Stimulated activated CD4-positive, alpha-beta T cell treated with anti-CD3 and anti-CD28 coated beads, Interleukin-4, amount 100 ng/mL, for 4 hours (primary cell): ENCODE measurements at places on chromosomes 6 and 20.

GRCh38 chr6:92777146-92777740, 642.1 kb downstream of the EPHA7 start:
- no peak for DNase-seq

DNA sequence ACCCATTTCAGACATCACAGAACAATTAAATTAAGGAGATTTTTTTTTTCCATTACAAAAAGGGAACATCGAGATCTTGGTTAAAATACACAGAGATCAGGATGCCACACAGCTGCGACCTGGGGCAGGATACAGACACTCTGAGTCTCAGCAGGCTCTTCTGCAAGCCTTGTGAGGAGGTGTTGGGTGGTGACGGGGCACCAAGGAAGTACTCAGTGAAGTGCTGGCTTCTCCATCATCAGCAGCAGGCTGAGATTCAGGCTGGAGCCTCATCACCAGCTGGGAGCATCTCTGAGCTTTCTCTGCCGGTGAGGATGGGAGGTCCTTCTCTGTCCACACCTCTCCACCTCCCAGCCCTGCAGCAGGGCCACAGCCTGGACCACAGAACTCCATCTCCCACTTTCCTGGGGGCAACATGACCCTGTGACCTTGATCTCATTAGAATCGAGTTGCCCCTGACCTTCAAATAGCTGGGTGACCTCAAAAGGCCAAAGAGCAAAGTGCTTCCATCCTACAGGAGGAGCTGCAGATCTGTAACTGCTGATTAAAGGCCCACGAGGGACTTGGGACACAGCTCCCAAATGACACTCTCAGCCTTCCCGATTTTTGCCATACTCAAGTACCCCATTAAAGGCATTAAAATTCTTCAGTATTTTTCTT, 16.0 kb downstream of the PMEPA1 start:
- no peak for DNase-seq

DNA sequence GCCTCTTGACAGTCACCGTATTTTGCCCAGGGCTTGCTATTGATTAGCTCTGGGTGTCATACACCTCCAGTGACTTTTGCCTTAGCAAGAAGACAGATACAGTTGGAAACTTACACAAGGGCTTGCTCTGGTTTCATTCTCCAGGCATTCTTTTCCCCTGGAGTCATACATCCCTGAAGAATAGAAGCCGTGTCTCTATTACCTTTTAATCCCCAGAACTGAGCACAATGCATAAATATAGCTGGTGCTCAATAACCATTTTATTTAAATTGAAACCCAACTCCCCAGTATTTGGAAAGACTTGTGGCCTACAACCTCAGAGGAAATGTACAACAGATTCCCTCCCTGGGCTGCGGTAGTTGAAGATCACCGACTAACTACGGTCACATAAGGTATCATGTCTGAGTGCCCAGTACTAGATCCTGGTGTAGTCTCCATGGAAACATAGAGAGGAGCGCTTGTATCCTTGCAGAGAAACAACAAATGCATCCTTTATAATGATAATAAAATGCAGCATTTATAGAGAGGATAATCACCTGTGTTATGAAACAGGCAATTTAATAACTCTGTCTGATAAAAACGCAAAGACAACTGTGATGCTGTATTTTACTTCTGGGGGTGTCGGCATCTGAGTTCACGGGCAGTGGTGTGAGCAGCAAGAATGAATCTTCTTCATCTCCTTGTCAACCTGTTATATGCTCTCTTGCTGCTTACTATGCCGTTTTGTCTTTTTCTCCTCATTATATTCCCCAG, 401.2 kb upstream of the AGPAT4 start:
- DNase-seq = no peak

GRCh38 chr20:62831361-62831788, 14.5 kb downstream of the COL9A3 start:
- no peak for DNase-seq

DNA sequence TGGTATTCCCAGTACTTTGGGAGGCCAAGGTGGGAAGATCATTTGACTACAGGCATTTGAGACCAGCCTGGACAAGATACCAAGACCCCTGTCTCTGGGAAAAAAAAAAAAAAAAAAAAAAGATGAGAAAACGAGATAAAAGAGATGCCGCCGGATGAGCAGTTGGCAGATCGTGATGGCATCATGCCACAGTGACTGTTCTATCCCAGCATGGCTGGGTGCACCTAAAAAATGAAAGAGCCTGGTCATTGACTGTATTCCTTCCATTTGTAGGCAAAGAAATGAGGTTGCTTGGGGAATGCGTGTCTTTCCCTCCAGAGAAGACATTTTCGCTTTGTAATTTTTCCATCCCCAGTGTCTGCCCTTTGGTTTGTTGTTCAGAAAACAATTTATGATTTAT, 12.9 kb downstream of the AKAP12 start:
- no peak for DNase-seq

GRCh38 chr6:4670290-4670689, 105.9 kb upstream of the CDYL start:
- no peak for DNase-seq

- no peak for DNase-seq
Measured at GRCh38 chr6:129552413-129552812, 157.6 kb downstream of the ARHGAP18 start.

DNA sequence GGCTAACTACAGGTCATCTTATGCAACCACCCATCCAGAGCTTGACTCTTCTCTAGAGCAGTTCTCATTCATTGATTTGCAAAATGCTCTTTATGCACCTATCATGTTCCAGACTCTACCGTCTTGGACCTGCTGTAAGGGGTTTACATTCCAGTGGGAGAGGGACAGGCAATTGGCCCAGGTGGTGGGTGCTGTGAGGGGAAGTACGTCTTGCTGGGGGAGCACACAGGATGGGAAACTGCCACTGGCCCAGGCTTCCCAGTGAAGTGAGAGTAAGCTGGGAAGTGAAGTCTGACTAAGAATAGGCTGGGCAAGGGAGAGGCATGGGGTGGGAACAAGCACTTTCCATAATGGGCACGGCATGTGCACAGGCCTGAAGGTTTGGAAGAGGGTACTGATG, 13.8 kb downstream of the OLIG3 start:
- DNase-seq = no peak

DNA sequence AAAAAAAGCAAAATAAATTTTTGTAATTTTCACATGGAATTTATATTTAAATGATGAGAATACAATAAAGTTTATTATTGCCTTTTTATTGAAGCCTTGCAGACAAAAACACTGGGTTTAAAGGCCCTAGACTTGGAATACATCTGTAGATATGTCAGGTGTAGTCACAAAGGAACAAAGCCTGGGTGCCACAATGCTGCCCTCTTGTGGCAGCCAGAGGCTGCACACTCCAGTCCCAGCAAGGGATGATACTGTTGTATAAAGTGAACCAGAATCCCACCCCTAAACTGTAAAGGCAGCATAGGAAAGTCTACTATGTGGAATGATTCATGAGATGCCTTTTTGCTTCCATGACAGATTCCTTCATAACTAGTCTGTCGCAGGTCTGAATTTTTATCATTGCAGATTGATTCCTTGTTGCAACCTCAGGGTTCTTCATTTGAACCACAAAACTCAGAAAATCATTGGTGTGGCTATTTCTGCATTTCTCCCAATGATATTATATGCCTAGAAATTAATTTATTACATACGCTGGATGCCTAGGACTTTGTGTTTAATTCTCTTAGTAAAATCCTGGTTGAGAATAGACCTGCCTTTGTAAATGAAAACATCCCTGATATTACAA, 37.0 kb downstream of the MAK start:
- peak; percentile 56 for DNase-seq

- DNase-seq = no peak
Measured at GRCh38 chr6:72855471-72855870, 233.6 kb downstream of the KCNQ5 start.

- DNase-seq = no peak
Measured at GRCh38 chr6:111957623-111958315, 84.5 kb upstream of the FYN start.

DNA sequence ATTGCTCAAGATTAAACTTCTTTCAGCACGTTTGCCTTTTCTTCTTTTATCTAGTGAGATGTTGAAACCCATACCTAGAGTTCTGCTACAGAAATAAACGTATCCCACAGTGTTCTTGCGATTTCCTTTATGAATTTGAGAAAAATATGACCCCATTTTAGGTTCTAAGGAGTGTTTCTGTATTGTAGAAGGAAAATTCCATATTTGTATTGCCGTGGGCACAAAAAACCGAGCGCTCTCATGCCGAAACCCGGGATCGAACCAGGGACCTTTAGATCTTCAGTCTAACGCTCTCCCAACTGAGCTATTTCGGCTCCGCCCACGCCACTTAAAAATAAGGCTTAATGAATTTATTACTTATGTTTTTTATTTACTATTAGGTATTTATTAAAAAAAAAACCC, 23.7 kb downstream of the ZNF311 start:
- DNase-seq = peak; percentile 79

DNA sequence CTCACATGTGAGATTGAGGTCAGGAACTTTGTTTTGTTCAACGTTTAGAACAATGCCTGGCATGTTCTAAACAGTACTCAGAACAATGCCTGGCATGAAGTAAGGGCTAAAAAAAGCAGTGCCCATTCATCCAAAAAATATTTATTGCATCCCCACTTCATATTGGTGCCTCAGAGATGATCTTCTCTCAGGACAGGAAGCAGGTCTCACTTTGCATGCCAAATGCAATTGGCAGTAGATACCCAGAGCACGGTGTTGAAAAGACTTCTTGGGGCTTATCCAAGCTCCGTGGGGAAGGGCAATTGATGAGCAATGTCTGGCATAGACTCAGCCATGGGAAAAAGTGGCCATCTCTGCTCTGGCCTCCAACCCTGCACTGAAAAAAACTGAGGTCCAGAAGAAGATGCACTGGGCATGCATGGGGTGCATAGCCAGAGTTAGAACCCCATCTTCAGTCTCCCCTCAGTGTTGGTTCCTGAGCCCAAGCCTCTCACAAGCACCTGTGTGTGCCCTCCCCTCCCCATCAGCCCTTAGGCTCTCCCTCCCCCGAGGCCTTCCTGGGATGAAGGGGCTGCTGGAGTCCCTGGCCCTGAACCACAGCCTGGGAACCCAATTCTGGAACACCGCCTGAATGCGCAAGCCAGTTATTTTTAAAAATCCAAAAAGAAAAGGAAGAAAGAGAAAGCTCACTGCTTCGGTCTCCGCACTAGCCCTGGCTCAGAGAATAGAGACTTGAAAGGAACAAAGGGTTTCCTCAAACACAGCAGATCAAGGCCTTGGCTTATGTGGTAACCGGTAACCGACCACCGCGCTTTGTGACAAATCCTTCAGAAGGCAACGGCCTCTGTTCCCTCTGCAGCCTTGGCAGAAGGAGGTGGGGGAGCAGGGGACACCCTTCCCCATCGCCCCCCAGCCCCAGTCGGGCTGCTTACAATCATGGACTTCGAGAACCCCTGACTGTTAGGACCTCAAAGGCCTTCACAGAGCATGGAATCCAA, 78.5 kb upstream of the SIRPA start:
- DNase-seq = no peak

GRCh38 chr6:67496191-67496590, 1138.9 kb upstream of the ADGRB3 start:
- DNase-seq = no peak

- DNase-seq = no peak
Measured at GRCh38 chr6:119157506-119157815, 79.0 kb upstream of the FAM184A start.
